Muscle of leg (tissue), 16 donors: ENCODE measurements at places on chromosomes 6 and 20. TPM values are rescaled to one million over a fixed set of nuclear protein-coding genes. Genes with fewer than 3 reads are reported as not detected.

DNA sequence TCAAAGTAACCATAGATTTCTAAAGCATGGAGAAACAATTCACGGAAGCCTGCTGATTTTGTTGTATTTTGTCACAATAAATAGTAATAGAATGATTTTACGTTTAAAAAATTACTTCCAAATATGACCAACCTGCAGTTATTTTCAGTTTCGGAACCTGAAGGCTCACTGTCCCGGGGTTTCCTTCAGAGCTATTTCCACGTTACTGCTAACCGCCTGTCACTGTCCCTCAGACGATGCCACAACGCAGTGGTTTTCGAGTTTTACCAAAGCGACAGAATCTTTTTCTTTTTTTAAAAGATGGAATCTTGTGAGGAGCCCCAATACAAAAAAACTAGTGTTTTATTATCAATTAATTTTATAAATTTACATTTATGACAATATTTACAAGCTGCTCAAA lies 40.5 kb downstream of the PSMG4 start:
- DNase-seq = no peak

DNA sequence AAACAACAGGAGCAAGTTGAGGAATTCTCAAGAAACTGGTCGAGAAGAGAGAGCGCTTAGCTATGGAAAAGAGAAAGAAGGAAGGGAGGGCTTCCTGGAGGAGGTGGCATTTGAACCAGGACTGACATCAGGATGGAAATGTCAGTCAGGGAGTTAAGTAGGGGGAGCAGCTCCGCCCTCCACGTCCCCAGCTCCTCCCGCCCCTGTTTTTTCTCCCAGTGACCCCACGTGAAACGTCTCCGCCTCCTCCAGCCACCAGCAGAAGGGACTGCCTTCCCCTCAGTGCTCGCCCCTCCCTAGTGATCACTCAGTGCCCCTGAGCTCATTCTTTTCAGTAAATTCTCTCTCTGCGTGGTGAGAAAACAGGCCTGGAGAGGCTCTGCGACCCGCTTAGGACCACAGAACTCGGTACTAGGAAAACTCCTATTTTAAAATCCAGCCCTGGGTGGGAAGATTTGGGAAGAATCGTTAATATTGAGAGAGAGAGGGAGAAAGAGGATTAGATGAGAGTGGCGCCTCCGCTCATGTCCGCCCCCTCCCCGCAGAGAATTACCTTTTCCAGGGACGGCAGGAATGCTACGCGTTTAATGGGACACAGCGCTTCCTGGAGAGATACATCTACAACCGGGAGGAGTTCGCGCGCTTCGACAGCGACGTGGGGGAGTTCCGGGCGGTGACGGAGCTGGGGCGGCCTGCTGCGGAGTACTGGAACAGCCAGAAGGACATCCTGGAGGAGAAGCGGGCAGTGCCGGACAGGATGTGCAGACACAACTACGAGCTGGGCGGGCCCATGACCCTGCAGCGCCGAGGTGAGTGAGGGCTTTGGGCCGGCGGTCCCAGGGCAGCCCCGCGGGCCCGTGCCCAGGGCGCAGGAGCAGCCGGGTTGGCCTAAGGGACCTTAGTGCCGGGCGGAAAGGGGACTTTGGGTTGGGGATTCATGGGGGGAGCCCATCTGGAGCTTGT lies 4.6 kb downstream of the HLA-DPB1 start:
- DNase-seq = peak; percentile 81

- no peak for DNase-seq
These were observed 50.9 kb downstream of the PLCB4 start for GRCh38 chr20:9119776-9120175.

DNA sequence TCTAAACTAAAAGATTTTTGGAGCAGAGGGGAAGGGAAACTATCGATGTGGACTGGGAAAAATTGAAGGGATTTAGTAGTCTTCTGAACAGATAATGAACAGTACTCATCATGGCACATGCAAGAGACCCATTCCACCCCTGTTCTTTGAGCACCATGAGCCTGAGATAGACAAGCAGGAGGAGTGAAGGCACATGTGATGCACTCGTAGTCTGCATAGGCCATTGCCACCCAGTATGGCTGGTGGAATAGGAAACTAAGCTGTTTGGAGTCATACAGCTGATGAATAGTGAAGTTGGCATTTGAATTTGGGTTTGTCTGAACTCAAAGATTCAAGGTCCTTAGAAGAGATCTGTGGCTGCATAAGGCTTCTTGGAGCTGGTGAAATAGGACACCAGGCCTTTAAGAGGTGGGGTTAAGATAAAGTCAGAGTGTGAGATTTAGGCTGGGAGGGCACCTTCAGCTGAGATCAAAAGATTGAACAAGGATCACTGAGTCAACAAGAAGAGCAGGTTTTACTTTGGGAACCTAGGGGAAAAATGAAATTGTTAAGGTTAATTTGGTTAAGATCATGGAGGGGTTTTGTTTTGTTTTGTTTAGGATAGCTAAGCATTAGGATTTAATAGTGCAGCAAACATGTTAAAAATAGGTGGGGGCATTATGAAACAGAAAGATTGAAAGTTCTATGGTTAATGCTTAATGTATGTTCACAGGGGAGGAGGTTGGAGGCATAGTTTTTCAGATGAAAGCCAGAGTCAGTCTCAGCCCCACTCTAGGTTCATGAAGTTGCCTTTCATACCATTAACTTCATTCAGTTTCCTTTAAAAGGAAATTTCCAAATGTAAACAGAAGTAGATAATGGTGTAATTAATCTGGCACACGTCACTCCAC lies 148.8 kb downstream of the ARID1B start:
- no peak for DNase-seq

The MAVS gene
- 26.2 TPM for polyA plus RNA-seq
